ENCODE measurements at places on chromosomes 16 and 17. TPM values are rescaled to one million over a fixed set of nuclear protein-coding genes. Genes with fewer than 3 reads are reported as not detected.

DNA sequence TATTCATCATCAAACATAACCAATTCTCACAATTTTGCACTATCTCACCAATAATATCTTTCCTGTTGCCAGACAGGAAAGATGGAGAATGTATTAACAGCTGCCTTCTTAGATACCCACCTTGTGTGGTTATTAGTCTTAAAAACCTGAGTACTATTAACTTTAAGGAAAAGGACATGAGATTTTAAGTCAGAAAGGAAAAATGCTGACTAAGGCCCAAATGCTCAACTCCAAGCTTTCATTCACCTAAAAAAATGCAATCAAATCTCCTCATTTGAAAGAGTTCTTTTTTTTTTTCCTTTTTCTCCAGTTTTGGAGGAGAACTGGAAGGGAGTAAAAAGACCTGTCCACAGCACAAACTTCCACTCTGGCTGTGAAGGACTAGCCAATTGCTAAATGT is 61.3 kb upstream of the PHOSPHO1 start:
- no peak for DNase-seq

NPB gene
- total RNA-seq: 3.8 TPM

GRCh38 chr17:80414508-80414802 is 512 bp upstream of the ENDOV start:
- DNase-seq: no peak

ULK2 gene
- total RNA-seq: 1.0 TPM

DNA sequence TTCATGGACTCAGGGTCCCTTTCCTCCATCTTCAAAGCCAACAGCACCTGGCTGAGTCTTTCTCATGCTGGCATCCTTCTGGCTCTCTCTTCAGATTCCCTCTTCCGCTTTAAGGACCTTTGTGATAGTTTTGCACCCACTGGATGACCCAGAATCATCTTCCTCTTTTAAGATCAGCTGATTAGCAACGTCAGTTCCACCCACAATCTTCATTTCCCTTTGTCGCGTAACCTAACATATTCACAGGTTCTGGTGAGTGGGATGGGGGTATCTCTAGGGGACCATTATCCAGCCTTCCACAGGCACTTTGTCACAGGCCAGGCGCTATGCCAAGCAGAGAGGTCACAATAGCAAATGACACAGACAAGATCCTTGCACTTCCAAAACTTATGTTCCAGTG is 593.8 kb downstream of the MAF start:
- no peak for DNase-seq

GRCh38 chr17:82545071-82545462 is 25.5 kb downstream of the FOXK2 start:
- peak; percentile 73 for DNase-seq

DNA sequence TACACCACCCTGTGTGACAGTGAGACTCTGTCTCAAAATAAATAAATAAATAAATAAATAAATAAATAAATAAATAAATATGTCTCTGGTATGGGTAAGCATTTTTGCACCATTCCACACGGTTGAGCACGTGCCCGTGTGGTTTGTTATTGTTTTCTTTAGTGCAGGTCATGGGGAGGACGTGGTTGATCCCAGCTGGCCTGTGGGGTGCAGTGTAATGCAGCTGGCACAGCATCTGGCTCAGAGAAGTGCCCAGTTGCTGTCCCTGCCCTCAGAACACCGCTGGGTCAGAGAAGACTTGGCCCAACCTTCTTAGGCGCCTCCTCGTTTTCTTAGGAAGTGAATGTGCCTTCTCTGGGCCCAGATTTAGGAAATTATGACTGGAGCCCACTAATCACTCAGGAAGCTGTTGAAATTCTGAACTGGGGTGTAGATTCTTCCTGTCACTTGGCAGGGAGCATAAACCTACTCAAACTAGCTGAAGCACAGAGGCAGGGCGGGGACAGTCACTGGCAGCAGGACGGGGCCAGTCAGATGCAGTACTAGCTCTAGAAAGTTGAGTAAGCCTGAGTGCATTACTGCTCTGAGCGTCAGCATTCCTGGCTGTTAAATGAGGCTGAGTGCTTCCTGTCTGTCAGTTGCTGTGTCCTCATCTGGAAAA is 85.9 kb downstream of the SNX29 start:
- DNase-seq: no peak

DNA sequence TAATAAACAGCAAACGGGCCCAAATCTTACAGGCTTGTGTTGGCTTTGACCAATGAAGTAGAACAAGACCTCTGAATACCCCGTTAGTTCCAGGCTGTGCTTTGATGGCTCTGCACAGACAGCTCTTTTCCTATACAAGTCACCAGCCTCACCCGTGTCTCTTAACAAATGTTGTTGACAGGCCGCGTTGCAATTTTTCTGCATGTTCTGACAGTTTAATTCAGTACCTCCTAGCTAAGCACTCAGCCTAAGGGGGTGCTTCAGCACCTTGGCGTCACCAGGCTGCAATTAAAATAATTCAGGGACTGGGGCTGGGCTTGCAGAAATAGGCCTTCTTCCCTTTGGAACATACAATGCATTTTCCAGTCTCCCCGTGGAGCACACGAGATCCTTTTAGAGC is 500.1 kb downstream of the MAF start:
- no peak for DNase-seq

DNA sequence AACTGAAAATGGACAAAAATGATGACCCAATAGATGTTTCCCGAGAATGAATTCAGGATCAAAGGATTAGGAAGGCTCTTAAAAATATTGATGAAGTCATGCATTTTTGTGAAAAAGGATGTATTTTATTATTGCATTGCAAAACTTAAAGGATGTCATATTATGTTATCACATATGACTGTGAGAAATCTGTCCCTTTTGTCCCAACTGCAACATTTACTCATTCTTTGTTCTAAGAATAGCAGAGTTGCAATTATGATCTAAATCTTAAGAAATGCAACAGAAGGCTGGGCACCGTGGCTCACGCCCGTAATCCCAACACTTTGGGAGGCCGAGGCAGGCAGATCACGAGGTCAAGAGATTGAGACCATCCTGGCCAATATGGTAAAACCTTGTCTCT is 13.1 kb upstream of the MYH13 start:
- DNase-seq: no peak

DNA sequence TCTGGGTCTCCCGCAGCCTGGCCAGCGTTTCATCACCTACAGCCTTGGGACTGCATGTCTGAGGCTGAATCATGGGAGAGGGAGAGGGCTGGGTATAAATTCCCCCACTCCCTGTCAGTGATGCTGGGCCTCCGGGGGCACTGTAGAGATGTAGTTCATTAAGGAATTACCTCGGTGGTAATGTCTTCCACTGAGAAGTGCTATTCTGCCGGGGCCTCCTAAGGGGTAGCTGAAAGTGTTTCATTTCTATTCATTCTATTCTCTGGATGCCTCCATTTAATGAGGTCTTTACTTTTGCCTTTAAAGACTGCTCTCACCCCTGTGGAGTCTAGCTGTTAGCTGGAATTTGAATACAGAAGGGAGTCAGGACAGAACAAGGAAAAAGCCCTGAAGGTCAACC is 116.4 kb upstream of the HS3ST4 start:
- no peak for DNase-seq

DNA sequence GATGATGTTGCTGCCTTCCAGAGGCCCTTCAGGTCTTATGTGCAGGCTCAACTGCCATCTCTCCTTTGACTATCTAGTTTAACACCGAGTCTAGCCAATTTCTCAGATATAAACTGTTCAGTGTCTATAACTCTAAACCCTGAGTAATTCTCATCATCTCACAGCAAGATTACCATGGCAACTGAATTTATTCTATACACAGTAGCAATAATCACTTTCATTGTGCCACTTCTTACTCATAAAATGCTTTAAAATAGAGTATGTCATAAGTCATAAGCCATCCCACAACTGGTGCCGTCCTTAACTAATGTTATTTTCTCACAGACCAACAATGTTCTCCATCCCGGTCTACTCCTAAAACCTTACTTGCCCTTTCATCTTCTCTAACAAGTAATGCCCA is 45.0 kb downstream of the SYNRG start:
- no peak for DNase-seq

DNA sequence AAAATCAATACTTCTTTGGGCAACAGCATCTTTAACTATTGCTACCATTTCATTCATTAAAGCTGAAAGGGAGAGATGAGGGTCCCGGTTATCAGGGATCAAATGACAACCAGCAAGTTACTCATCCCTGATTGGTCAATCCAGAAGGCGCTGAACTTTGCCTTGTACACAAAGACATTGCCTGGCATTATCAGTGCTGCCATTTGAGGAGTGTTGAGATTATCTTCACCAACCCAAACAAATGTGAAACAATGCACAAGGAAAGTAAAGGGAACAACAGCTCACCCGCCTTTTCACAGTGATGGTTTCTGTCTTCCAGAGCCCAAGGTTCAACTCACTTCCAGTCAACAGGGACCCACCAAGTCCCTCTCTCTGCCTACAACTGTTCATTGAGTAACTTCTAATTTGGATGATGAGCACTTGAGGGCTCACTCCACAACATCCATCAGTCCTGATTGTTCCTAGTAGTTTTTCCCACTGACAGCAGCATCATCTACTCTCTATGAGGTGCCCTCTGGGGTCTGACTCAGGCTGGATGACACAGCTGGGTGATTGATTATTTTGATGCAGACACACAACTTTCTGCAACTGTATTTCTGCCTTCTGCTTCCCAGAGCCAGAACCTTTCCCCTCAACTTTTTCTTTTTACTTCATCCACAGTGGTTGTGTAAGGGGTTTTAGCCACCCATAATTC is 32.0 kb downstream of the LYRM9 start:
- no peak for DNase-seq

DNA sequence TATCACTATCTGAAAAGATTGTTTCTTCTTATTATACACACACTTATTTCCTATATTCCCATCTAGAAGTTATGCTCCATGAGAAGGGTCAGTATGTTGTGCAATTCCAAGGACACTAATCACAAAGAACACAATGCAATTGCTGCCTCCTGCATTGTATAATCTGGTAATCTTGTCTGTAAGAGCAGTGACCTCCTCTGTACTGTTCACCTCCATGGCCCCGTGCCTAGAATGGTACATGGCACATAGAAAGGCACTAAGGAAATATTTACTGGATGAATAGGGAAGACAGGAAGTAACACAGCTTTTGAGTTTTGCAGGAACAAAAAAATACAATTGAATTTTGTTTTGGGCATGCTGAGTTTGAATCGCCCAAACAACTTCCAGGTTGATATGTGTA is 214.6 kb upstream of the SALL1 start:
- DNase-seq: no peak

CORO7 gene
- total RNA-seq: 49.7 TPM

KRT36 gene
- not detected for total RNA-seq

GDPD1 gene
- total RNA-seq: 0.20 TPM

APOBR gene
- total RNA-seq: not detected

DNA sequence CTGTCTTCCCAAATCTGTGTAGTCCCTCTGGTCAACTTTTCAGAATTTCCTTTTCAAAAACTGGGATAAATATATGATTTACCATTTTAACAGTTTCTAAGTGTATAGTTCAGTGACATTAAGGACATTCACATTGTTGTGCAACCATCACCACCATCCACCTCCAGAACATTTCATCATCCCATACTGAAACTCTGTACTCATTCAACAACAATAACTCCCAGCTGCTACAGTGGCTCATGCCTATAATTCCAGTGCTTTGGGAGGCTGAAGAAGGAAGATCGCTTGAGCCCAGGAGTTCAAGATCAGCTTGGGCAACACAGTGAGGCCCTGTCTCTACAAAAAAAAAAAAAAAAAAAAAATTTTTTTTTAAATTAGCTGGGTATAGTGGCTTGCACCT is 131.0 kb downstream of the AATF start:
- no peak for DNase-seq

HSD3B7 gene
- 2.6 TPM for total RNA-seq

- no peak for DNase-seq
Measured at GRCh38 chr16:81823111-81823510, 44.0 kb downstream of the PLCG2 start.

SLC35G6 gene
- total RNA-seq: not detected

CA5A gene
- not detected for total RNA-seq

- DNase-seq: no peak
Measured at GRCh38 chr17:60305141-60305540, 86.8 kb downstream of the USP32 start.

GRCh38 chr17:16878084-16878483 is 93.8 kb downstream of the TNFRSF13B start:
- DNase-seq: no peak

ACSM2A gene
- not detected for total RNA-seq

DNA sequence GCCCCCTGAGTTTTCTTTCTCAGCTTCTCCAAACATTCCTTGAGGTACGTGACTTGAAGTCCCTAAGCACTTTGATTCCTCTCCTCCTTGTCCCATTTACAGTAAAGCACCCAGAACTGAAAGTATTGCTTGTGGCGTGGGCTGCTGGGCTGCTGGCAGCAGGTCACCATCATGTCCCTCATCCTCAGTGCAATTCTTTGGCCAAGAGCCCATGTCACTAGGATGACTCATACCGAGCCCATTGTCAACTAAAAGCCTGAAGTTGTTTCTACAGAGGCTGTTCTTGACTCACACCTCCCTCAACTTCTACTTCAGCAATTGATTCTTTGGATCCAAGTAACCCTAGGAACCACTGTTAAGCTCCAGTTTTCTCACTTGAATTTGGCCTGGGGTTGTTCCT is 54.3 kb downstream of the KPNA2 start:
- DNase-seq: no peak

GRCh38 chr17:43745541-43745940 is 13.1 kb downstream of the SOST start:
- DNase-seq: peak; percentile 23

GRCh38 chr16:14151256-14152030 is 80.3 kb downstream of the MRTFB start:
- DNase-seq: no peak

GRCh38 chr17:444879-445454 is 92.4 kb upstream of the RPH3AL start:
- DNase-seq: no peak

DNA sequence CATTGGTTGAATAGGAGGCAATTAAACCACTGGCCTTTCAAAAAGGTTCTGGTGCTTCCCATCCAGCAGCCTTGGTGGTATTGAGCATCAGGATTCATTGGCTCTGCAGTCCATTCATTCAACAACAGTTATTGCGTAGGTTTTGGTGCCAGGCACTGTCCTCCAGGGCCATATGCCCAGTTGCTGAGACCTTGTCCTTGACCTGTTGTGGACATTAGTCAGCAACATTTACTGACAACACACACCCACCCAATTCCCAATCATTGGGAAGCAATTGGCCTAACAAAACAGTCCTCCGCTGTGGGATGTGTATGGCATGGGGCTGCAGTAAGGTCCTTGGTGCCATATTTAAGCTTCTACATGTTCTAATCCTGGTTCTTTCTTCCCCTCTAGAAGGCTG is 82.2 kb downstream of the AXIN2 start:
- no peak for DNase-seq

GRCh38 chr16:556474-557173 is 3.6 kb upstream of the PRR35 start:
- DNase-seq: no peak

All from SJCRH30 (cell line).